ENCODE measurements at places on chromosomes 12 and 14.

DNA sequence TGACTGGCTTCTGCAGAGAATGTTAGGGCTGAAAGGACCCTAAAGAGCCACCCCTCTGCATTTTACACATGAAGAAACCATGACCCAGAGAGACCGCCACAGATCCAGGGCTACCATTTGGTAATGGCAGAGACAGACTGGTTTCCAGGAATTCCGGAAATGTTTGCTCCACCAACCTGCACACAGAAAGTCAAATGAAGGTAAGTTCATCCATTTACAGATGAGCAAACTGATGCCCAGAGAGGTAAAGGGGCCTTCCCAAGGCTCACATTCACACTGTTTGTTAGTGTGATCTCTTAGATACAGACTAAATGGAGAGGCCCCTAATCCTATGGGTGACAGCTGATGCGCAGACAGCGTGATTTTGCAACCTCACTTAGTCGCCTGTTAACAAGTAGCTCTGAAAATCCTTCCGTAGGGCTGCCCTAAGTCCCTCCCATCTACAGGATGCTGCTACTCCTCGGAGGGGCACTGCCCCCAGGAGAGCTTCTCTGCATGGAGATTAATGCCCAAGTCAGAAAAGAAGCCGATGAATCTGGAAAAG is 33.8 kb downstream of the ZFP36L1 start:
- DNase-seq = no peak

DNA sequence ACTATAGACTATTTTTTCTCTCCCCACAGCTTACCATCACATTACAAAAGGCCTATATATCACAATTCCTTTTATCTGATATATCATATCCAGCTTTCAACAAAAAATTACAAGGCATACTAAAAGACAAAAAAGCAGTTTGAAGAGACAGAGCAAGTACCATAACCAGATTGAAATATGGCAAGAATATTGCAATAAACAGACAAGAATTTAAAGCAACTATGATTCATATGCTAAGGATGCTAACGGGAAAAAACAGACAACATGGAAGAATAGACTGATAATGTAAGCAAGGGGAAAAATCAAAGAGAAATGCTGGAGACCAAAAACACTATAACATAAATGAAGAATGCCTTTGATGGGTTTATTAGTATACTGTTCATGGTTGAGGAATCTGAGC is 40.7 kb downstream of the LRP6 start:
- DNase-seq = no peak

GRCh38 chr14:60963761-60964160 is 17.1 kb downstream of the TRMT5 start:
- no peak for DNase-seq

DNA sequence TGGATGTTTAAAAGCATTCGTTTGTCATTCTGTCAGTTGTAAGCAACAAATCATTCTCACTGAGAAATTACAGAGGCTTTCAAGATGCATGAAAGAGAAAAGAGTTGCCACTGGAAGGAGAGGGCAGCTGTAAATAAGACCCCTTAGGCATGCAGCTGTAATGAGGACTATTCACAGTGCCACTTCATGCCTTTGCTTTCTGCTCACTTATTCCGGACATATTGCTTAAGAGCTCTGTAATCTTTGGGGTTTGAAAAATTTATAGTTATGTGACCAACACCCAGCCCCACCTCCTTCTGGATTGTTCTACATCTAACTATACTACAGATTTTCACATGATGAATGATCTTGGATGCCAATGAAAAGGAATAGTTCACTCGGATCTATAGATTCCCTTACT is 194.8 kb upstream of the DCN start:
- DNase-seq = no peak

- no peak for DNase-seq
These were observed 44.8 kb downstream of the RHOJ start for GRCh38 chr14:63249092-63249491.
